CD4-positive, alpha-beta T cell treated with Interleukin-15 for 4 hours (primary cell): ENCODE measurements at places on chromosomes 4 and X.

GRCh38 chr4:180993244-180993836 is 1249.9 kb upstream of the TENM3 start:
- no peak for DNase-seq

- no peak for DNase-seq
Measured at GRCh38 chr4:15906020-15906443, 32.5 kb downstream of the FGFBP1 start.

GRCh38 chrX:39941332-39941920 is 156.3 kb downstream of the BCOR start:
- no peak for DNase-seq

DNA sequence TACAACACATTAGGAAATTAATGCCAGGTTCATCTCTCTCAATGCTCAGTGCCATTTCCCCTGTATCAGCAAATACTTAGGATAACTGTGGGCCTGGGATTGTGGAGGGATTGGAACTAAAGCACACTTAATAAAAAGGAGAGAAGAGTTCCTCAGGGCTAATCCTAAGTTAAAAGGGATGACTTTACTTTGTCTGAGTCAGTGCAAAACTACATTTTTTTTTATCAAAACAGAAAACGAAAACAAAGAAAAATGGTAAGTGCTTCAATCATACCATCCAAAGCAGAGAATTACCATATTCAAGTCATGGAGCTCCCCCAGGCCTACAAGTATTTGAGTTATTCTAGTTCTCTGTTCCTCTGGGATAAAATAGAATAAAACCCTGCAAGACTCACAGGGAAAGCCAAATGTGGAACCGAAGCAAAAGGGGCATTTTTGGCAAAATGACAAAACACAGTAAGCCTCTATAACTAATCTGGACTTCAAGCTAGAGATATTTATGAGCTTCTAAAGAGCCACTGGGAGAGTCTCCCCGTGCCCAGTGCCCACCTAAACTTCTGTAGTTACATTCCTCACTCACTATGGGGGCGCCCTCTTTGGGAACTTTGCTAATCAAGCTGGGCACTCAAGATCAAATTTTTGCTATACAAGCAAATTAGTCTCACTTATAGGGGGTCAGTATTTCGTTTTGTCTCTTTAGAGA is 53.4 kb downstream of the PALLD start:
- DNase-seq, result no peak

GRCh38 chr4:108544481-108544880 is 75.9 kb upstream of the RPL34 start:
- DNase-seq, result no peak

DNA sequence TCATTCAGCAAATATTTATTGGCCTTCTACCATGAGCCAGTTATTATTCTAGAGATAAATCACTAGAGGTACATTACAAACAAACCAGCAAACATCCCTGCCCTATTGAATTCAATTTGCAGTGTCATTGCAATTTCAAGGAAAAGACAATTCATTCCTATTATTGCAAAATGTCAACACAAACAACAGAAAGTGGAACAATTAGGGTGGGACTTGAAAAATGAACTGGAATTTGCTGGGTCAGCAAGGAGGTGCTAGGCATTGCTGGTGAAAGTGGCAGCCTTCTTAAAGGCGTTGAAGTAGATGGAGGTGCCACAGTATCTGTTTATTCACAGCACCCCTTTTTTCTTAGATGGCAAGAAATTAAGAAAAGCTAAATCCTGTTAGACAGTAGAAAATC is 224.0 kb upstream of the BMP3 start:
- no peak for DNase-seq

DNA sequence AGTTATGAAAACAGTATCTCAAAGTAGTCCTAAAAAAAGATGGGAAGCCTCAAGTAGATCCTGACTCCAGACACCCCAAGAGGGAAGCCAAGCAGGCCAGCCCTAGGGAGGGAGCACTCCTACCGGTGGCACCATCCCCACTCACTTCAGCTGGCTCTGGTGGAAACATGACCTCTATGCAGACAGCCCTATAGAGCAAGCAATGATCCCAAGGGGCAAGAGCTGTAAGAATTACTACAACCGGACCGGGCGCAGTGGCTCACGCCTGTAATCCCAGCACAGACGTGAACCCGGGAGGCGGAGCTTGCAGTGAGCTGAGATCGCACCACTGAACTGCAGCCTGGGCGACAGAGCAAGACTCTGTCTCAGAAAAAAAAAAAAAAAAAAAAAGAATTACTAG is 5.7 kb downstream of the LETM1 start:
- DNase-seq, result no peak

DNA sequence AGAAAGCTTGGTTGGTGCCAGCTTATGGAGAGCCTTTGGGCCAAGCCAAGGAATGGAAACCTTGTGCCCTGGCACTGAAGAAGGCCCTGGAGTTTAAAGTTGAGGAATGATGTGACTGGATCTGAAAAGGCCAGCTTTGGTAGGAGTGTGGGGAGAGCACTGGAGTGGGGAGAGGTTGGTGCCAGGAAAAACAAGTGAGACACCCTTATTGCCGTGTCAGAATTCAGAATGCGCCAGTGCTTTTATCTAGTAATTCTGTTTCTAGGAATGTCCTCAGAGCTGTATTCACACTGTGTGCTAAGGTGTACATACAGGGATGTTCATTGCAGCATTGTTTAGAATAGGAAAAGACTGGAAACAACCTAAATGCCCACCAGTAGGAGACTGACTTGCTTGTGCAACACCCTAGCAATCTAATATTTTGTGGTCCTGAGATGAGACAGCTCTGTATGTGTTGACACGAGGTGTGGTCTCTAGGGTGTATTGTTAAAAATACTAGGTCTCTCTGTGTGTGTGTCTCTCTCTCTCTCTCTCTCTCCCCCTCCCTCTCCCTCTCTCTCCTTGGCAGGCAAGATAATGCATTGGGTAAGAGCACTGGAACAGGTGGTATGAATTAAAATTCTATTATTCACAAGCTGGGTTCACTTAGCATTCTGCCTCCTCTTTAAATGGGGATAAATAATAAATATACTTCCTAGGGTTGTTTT is 107.8 kb downstream of the GATB start:
- DNase-seq, result no peak

- DNase-seq, result no peak
Measured at GRCh38 chr4:131603705-131604104, 1545.4 kb upstream of the PCDH10 start.

GRCh38 chrX:9447906-9448305 is 17.0 kb upstream of the TBL1X start:
- no peak for DNase-seq

- no peak for DNase-seq
Measured at GRCh38 chrX:134774190-134775048, 116.1 kb upstream of the PLAC1 start.

DNA sequence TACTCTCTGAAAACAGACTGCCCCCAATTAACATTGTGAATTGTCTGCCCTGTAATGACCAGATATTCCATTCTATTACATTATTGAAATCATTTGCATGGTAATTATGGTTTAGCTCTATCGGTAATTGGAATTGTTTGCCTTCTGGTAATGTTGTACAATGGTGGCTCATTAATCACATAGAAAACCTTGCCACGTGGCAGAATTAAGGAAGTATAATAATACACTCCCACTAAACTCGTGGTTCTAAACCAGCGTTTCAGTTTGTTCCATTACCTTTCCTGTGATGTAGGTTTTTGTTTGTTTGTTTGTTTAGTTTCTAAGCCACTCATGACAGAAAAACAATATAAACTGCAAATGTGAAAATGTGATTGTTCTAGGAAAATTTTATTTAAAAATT is 45.1 kb upstream of the TAPT1 start:
- DNase-seq, result no peak

- no peak for DNase-seq
Measured at GRCh38 chr4:168864821-168865541, 145.1 kb downstream of the CBR4 start.

DNA sequence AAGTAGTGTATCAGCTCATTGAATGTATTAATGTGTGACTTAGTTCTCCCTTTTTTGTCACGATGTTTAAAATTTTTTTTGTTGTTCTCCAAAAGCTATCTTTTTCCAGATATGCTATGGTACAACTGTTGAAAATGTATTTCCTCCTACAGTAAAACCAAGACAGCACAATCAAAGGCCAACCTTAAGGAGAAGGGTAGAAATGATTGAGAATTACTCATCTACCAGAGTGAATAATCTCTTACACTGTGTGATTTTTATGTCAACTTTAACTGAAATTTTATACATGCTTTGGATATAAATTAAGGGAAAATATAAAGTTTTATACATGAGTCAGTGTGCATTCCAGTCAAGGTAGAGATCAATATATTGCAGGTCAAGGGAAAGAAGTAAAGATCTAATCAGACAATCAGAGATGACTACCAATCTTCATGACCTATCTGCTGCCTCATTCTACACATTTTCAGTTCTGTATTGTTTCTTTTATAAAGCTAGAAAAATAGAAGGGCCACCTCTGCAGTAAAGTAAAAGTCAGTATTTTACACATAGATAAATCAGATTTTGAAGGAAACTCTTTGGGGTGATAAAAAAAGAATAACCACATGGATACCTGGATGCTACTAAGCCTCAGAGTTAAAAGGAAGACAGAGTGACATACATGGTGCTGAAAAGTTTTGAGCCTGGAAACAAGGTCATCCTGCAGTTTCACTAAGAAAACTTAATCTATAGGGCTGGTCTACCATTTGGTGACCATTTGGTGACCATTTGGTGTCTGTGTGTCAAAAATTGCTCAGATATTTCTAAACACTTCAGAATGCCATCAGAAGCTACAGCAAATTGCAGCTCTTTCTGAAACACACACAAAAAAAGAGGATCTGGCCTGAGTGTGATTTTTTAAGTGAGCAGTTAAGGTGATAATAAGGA is 1.6 kb downstream of the FAM13A start:
- no peak for DNase-seq

GRCh38 chrX:42992199-42992943 is 214.4 kb upstream of the PPP1R2C start:
- no peak for DNase-seq

DNA sequence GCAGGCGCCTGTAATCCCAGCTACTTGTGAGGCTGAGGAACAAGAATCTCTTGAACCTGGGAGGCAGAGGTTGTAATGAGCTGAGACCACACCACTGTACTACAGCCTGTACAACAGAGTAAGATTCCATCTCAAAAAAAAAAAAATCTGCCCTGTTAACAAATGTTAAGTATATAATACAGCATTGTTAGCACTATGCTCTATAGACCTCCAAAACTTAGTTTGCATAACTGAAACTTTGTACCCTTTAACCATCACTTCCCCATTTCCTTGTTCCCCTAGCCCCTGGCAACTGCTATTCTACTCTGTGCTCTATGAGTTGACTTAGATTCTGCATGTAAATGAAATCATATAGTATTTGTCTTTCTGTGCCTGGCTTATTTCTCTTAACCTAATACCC is 76.7 kb downstream of the TAB3 start:
- DNase-seq, result no peak

DNA sequence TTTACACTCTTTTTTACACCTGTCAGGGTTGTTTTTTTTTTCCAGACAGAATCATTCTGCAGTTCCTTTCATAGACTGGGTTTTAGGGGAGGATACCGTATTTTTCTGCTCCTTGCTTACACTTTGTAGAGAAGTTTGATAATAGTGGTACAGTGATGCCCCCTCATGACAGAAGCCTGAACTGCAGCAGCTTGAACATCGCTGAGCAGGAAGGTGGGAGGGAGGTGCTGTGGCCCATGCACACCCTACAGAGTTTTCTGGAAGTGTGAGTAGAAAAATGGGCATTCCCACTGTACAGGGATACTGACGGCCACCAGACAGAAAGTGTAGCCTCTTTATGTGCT is 54.5 kb downstream of the RAB40A start:
- peak; percentile 66 for DNase-seq

DNA sequence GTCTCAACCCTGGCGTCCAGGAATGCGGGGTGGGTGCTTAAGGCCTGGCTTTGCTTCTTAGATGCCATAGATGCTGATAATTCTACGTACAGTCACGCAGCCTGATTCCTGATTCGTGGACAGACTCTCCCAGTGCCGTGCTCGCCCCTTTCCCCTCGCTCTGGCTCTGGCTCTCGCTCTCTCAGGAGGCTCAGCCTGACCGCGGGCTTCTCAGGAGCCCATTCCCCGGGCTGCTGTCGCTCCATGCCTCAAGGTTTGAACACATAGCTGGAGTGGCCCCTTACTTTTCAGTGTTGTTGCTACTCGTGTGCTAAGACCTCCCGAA is 59.2 kb upstream of the ZC4H2 start:
- no peak for DNase-seq

- no peak for DNase-seq
Measured at GRCh38 chrX:21528076-21528475, 130.1 kb downstream of the KLHL34 start.

GRCh38 chr4:127985989-127986388 is 20.8 kb downstream of the ABHD18 start:
- no peak for DNase-seq

DNA sequence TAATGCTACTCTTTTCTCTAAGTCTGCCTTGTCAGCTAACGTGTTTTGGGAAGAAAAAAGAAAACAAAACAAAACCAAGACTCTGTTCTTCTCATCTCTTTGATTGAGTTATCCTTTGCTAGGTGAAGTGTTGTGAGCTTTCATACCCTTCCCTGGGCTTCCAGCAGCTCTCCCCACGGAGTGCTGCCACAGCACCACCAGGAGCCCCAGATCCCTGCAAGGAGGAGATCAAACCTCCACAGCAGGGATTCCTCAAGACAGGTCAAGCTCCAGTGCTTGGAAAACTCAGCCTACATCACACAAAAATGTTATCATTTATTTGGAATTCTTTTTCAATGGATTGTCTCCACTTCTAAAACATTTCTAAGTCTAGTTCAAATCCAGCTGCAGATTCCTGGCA is 1981.9 kb upstream of the TENM3 start:
- no peak for DNase-seq

DNA sequence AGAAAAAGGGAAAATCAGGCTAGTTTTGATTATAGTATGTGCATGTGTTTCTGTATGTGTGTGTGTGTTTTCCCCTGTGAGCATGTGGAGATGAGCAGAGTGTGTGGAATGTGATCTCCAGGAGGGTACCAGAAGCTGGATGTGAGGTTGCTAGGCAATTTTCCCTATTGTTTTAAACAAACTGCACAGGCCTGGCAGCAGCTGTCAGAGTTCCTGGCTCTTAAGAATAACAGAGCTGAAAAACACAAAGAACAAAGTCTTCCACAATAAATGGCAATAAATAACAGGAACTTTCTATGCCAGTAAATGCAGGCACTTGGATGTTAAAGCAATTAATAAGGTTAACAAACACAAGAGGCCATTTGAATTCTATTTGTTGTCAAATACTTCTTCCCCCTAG is 344.6 kb upstream of the CTSO start:
- DNase-seq, result no peak

DNA sequence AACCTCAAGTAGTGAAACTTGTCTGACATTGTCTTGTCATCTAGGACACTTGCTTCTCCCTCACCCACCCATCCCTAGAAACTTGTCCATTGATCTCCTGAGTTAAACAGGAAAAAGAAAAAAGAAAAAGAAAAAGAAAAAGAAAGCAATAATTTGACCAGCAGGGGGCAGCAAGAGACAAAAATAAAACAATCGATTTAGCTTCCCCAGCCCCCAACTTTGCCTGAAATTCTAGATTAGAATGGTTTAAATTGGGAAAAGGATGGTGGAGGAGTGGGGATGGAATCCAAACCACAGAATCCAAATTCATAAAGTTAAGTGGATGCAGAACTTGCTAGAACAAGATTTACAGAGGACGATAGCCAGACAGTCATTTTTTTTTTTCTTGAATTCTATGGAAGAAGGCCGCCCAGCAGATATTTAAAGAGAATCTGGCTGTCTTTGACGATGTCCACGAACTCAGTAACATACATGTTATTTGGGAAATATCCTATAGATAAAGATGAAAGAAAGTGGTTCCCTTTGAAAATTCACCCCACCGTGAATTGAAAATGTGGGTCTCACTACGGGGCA is 282.9 kb downstream of the USP46 start:
- peak; percentile 16 for DNase-seq

- DNase-seq, result no peak
Measured at GRCh38 chr4:67718848-67719247, 17.9 kb upstream of the UBA6 start.
